Stimulated activated CD8-positive, alpha-beta memory T cell treated with anti-CD3 and anti-CD28 coated beads, Interleukin-4, amount 100 ng/mL, for 1 hour (primary cell): ENCODE measurements at places on chromosomes 12 and 14.

- no peak for DNase-seq
Measured at GRCh38 chr12:100348657-100349454, 8.0 kb upstream of the SLC17A8 start.

GRCh38 chr14:94615823-94616570, 3.8 kb downstream of the SERPINA3 start:
- DNase-seq, result no peak

GRCh38 chr14:76405627-76406026, 29.7 kb downstream of the ESRRB start:
- no peak for DNase-seq

DNA sequence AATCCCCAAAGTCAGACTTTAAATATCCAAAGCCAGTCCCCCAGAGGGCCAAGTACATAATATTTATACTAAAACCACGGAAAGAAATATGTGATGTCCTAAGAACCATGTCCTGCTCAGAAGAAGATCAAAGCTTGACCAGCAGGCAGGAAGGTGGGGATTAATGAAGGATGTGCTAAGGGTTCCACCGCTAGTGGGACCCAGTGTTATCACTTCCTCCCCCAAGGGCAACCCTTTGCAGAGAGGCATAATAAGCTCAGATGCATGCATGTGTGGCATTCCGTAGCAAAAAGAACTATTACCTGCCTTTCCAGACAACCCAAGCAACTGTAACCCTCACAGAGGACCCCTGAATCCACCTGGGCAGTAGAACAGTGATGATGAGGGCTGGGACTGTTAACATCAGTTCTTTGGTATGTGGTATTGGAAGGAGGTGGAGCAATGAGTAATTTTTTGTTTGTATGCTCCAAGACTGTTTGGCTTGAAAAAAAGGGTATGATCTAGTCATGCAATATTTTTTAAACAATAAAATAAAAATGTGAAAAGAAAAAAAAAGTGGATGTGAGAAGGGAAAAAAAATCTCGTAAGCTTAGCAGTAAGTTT, 71.7 kb upstream of the ETV6 start:
- no peak for DNase-seq

DNA sequence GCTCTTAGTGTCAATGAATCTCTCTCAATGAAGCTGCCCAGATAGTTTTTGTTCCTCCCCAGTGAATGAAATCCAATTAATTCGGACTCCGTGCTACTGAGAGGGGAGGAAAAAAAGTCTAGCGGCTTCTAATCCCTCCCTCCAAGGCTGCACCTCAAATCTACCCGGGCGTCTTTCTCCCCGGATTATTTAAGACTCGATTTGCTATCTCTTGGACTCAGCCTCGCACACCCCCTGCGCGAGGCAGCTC, 134 bp downstream of the DUSP6 start:
- DNase-seq, result no peak

DNA sequence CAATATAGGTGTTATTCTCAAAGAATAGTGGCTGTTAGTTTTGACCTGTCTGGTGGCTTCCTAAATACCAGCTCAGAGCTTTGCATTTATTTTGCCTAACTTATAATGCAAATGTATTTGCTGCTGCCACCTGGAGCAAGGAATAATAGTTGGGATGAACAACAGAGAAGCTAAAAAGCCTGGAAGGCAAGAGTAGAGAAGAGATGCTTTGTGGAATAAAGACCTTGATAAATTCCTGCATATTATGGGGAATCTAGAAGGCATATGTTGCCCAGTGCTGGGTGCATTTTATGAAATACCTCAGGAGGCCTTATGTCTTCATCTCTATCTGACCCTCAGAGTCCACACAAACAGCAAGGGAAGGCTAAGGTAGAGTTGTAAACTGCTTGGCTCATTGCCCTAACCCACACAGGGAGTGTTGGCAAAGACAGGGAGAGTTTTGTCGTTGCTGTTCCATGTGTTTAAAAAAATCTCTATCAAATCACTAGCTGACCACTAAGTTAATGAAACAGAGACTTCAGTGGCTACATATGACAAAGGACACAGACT, 53.7 kb upstream of the SCAF11 start:
- no peak for DNase-seq

GRCh38 chr12:94973221-94973620, 30.3 kb downstream of the NDUFA12 start:
- DNase-seq, result no peak

DNA sequence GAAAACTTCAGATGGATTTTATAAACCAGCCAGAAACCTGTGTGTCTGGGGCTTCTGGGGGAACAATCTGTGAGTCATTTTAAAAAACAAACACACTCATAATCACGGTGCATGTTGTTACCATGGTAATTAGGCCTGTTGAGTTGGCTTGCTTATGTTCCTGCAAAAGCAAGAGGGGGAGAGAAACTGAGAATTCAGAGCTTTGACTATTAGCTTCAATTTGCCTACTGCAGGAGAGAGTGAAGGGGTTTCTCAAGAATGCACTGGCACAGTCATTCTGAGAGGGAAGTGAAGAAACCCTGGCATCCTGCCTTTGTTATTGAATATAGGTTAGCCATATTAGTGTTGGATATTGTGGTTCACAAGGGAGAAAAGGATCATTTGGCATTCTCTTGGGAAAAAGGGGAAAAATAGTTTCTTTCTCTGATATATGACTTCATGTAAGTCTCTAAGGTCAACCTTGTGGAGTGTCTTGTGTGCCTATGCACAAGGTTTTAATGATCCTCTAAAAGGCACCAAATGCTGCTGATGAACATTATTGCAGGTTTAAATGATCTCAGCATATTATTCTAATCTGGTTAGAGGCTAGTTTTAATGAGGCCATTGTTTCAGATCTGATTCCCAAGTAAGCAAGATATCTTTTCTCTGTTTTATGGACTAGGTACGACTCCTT, 12.9 kb downstream of the GNG2 start:
- no peak for DNase-seq

- no peak for DNase-seq
Measured at GRCh38 chr12:90321369-90321768, 612.7 kb upstream of the ATP2B1 start.

DNA sequence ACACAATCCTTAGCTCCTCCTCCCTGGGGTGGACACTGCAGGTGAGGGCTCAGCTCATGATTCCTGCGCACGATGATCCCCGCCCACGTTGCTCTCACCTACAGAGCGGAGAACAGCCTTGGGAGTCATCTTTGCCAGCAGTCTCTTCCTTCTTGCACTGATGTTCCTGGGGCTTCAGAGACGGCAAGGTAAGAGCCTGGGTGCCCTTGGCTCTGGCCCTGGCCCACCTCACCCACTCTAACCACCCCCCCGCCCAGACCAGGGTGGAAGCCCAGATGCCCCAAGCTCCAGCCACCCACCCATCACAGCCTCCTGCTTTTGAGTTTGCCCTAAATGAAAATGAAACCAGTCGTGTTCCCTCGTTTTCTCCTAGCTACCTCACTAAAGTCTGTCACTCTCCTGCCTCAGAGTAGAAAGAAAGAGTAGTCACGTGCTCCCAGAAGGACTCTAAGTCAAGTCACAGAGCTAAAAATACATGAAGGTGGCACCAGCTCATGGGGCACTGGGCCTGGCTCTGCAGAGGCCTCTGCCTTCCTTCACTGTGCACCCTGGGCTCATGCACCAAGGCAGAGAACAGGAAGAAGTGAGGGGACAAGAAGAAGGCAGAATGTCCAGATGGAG, 9.0 kb downstream of the TAPBPL start:
- no peak for DNase-seq

- DNase-seq, result no peak
Measured at GRCh38 chr14:56892959-56893358, 82.7 kb upstream of the OTX2 start.

DNA sequence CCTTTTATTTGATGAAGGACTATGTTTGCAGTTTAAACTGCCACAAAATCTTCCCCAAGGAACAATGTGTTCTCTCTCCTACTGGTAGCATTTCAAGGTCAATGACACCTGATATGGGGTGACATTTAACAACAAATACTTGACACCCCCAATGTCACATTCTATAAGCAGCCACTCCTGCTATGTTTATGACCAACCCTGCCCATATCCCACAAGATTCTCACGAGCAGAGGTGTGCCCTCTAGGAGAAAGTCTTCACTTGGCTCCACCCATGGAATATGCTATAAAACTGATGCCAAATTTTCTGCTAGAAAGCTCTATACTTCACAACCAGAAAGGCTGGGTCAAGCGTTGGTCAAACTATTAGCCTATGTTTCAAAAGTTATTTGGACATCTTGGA, 105.6 kb upstream of the ARID2 start:
- DNase-seq, result no peak

GRCh38 chr14:65210118-65210821, 108.0 kb upstream of the MAX start:
- DNase-seq, result no peak

GRCh38 chr14:96422992-96423391, 31.1 kb downstream of the AK7 start:
- DNase-seq, result no peak

- no peak for DNase-seq
Measured at GRCh38 chr12:4037747-4038312, 164.6 kb upstream of the PARP11 start.

DNA sequence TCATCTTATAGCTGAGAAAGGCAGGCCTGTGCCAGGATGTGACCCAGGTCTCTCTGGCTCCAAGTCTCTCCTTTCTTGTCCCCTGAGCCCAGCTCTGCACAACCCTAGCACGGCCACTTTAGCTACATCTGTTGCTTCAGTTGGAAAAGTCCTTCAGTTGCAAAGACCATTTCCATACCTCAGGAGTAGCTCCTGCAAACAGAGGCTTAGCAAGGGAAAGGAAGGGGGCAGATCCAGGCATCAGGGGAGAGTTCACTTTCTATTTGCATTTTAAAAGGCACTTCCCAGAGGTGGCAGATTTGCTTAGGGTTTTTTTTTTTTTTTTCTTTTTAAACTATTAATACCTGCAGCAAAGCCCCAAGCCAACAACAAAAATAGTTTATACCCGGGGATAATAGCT, 3.0 kb upstream of the PITPNM2 start:
- no peak for DNase-seq

DNA sequence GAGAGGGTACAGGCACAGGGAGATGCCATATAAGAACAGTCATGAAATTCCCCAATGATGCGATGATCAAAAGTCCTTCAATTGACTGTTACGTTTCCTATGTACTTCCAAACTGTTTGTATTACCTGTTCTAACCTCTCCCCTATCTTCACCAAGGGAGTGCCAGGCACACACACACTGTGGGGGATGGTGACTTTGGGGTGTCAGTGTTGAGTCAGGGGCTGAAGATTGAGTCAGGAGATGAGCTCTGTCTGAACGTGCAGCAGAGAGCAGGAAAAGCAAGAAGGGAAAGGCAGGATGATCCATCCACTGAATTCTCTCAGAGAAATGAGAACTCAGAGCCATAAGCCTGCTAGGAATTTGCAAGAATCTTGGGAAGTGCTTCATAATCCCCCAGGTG, 153.4 kb downstream of the EFCAB11 start:
- DNase-seq, result no peak

- no peak for DNase-seq
Measured at GRCh38 chr14:89146274-89146673, 270.8 kb downstream of the FOXN3 start.

DNA sequence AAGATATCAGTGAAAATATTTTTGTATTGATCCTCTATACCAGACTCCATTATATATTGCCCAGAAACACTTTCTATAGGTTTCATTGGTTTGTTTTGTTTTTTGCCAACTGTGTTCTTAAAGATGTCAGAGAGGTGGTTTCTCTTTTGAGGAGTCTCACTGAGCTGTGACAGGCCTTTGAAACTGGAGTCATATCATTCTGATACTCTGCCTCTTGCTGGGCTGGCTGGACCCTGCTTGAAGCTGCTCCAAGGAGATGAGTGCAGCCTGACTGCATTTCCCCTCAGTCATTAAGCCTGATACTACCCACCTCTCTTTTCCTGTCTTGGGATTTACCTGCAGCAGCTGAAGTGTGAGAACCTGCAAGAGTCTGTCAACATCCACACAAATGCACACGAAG, 16.4 kb upstream of the TAS2R30 start:
- no peak for DNase-seq

- DNase-seq, result no peak
Measured at GRCh38 chr14:51792809-51793208, 67.6 kb upstream of the GNG2 start.

- DNase-seq, result no peak
Measured at GRCh38 chr14:50417853-50418252, 21.2 kb upstream of the CDKL1 start.

GRCh38 chr12:132388379-132389015, 59.1 kb upstream of the GALNT9 start:
- DNase-seq, result no peak

DNA sequence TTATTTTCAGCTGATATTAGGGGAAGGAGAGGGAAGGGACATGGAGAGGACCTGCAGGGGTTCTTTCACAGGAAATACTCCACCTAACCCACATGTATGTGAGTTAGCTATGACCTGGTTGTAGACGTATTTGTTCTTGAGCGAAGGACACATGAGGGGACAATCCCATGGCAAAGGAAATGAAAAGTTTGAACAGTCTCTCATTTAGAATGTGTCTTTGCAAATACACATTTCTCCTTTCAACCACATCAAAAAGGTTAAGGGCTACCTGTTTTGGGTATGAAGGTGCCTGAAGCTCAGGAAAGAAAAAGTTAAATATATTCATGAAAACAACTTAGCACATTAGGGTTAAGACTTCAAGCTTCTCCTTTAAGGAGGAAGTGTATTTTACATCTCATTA, 7.4 kb downstream of the PYGL start:
- DNase-seq, result no peak

DNA sequence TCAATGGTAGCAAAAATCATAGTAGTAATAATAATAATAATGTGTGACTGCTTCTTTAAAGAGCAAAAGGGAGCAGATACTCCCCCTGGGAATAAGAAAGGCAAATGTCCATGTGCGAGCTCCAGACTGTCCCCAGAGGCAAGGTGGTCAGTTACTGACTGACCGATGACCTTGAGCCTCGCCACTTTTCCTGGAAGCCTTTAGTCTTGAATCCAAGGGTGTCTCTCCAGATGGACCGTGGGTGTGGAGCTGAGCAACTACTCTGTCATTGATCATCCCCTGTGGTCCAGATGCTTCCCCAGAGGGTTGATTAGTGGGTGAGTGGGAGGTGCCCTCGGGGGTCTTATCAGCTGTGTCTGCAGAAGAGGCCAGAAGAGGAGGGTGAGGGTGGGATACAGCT, 418.5 kb upstream of the TBX3 start:
- no peak for DNase-seq

DNA sequence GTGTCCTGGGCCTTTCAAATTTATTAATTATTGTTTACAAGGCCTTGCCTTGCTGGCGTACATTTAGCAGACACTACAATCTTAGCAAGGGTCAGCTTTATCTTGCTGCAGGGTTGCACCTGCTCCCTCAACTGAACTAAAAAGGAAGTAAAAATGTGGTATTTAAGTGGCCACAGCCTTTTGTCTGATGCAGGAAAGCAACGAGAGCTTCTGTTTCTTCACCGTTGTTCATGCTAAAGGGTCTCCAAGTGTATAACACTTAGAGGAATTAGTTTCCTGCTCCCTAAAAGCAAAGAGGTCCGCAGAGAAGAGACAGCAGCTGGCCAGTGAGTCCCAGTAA, 62.8 kb upstream of the EGLN3 start:
- no peak for DNase-seq

- DNase-seq, result no peak
Measured at GRCh38 chr12:26287671-26288381, 92.5 kb downstream of the SSPN start.
